ENCODE measurements at places on chromosomes 7 and 10.

DNA sequence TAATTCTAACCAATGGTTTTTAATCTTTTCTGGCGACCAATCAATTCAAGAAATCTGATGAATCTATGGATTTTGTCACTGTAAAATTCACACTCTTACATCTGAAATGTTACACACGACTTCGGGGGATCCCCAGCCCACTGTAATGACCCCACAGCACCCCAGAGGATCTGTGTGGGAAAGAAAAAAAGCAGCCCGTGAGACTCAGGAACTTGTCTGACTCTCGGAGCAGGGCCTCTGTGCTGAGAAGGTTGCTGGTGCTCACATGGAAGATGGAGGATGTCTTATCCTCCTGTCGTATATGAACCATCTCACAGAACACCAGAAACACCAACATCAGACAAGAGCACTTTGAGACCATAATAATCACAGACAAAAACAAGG, 228.4 kb upstream of the INHBA start:
- no peak for DNase-seq

DNA sequence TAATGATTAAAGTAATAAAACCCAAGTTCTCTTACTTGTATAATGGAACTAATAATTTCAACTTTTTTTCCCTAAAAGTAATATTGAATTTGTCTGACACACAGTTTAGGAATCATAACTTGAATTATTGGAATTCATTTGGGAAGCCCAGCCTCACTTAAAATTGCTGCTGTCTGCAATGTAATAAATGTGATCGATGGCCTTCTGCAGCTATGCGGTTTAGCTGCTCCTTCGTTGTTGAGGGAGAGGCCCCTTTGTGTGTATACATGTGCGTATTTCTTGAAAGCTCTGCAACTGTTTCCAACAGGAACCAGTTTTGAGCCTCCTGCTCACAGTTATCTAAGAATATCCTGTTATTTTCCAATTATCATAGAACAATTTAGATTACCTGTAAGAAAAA, 152.5 kb downstream of the AKR1D1 start:
- DNase-seq, result no peak

- DNase-seq, result no peak
Observed at GRCh38 chr10:125147971-125148439, 12.4 kb downstream of the CTBP2 start.

GRCh38 chr10:75091146-75091545, 20.3 kb upstream of the SAMD8 start:
- DNase-seq, result no peak

DNA sequence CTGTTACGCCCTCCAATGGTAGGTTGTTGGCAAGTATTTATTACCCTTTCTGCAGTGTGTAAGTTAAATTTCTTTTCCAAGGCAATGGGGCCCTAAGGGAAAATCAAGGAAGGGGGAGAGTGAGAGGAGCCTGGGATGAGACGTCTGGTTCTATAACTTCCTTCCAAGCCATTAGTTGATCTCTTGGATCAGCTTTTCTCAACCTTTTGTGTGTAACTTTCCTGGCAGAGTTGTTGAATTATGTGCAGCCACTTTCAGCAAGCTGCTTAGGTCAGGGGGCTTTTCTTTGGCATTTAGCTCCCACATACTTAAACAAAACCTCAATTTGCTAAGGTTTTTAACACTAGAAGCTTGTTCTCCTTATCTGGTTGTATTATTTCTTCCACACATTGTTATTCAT, 127.1 kb downstream of the NXPH1 start:
- no peak for DNase-seq
